ENCODE measurements at places on chromosomes 2 and 18. TPM values are rescaled to one million over a fixed set of nuclear protein-coding genes. Genes with fewer than 3 reads are reported as not detected.

DNA sequence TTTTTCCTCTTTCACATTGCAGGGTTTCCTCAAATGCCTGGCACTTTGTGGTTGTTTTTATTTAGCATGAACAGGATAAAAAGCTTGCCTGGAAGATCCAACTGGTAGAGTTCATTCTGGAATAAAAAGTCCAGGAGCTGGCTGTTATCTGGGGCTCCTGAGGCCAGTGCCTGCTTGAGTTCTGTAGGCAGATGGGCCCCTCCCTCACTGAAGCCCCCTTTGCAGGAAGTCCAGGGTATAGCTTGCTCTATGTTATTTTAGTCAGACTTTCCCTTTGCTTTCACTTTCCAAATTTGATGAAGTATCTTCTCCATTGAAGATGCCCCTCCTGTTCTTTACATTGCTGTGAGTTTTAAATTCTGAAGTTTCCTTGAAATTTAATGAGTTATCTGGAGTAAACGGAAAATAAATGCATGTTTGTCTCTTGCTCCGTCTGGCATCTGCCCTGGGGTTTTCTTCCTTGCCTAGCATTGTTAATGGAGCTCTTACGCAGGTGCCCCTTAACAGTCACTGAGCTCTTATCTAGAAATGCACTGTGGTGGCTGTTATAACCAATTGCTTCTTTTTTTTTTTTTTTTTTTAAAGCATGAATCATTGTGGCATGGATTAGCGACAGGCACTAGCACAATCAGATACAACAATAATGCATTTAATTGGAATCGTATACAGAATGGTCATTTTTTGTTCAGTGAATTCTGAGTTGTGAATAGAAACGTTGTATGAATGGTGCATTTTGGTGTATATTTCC lies 27.0 kb upstream of the LPIN1 start:
- DNase-seq, result no peak

GRCh38 chr18:22711192-22711685 lies 221.9 kb upstream of the RBBP8 start:
- DNase-seq, result no peak

DNA sequence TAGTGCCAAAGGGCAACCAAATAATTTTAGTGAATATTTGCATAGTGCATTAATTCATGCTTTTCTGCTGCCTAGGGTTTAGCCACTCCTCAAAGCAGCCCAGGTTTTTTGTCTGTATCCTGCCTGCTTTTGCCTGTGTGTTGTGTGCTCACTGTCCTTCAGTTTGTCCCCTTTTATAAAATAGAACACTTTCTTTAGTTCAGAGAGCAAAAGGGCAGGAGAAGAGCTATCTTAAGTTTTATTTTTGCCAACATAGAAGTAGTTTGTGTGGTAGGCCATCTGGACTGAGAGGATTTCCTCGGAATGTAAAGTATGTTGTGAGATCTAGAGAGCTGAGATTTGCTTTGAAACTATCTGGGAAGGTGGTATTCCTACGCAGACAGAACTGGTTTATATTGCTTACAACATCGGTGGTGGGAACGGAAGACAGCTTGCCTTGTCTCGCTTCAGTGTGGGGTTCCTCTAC lies 64.9 kb downstream of the EML4 start:
- no peak for DNase-seq

DNA sequence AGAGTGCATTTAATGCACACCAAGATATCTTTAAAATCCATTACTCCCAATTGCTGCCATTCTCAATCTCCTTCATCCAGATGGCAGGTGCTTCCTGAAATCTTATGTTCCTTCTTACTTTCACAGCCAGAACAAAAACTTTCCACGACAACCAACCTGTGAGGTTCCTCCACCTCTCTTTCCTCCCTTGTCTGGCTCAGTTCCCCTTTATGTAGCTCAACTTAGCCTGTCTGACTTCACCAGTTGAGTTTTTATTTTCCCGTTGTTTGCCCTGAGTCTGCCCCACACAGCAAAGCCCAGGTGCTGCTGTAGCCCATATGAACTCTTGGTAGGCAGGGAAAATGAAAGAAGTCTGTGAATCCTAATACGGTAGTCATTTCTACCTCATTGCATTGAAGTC lies 112.5 kb downstream of the MREG start:
- DNase-seq, result no peak

- no peak for DNase-seq
Measured at GRCh38 chr2:67018301-67018700, 378.8 kb upstream of the ETAA1 start.

DNA sequence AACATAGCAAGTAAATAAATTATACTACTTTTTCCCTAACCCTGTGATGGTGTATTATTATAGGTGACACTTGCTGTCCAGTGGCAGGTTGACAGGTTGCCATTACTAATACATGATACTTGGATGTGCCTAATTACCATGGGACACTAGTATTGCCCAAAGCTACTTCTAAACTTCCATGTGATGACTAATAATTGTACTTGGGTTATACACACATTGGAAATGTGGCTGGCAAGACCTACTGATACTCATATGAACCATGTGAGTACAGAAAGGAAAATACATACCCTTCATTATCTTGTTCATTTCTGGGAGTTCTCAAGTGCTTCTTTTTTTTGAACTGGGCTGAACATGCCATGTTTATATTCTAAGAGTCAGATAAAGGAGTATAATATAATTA lies 156.4 kb downstream of the IKZF2 start:
- no peak for DNase-seq

DNA sequence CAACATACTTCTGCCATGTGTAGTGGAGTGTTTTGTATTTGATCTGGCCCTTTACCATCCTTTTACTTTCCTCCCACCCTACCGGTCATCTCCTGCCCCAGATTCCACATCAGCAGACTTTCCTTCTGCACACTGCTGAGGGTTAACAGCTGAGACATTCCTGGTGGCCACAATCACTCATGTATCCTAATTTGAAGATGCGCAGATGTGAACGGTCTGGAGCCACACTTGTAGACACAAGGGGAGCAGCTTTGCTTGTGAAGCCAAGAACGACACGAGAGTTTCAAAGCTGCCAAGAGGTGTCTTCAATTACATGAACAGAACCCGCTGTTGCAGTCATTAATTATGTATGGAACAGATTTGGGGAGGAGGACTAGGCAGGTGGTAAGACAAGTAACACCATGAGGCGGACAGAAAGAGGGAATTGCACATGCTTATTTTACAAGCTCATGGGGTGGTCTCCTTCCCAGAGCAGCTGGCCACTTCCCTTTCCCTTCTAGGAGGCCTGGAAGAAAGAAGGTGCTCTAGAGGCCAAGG lies 260.7 kb upstream of the KLHL29 start:
- DNase-seq, result no peak

GRCh38 chr2:195658541-195658890 lies 1.5 kb downstream of the SLC39A10 start:
- DNase-seq, result no peak

GRCh38 chr18:58241877-58242276 lies 197.9 kb downstream of the NEDD4L start:
- DNase-seq, result no peak

GRCh38 chr2:156576005-156576404 lies 139.8 kb downstream of the GPD2 start:
- DNase-seq, result no peak

DNA sequence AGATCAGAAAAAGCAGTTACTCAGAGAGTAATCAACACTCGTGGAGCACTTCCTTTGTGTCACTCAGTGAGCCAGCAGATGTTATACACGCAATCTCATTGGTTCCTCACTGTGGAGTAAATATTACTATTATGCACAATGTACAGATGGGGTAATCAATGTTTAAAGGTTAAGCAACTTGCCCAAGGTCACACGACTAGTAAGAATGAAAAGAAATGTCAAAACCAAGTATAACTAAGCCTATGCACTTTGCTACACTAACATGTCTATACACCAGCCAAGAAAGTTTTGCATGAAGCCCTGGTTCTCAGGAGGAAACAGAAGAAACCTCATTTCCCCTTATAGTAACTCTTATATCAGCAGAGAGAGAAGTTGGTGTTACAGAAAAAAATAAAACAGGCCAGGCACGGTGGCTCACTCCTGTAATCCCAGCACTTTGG lies 5.4 kb downstream of the METTL21A start:
- DNase-seq, result no peak

Gene CTLA4
- not detected for total RNA-seq

Gene CAPG
- 227 TPM for total RNA-seq

Gene FEV
- not detected for total RNA-seq

Gene TUBB6
- total RNA-seq, result 147 TPM

All from lower leg skin (tissue), 4 donors.